EL (cell line): ENCODE measurements at places on chromosomes 5 and 9.

- DNase-seq, result no peak
Observed at GRCh38 chr5:113000466-113000865, 23.9 kb downstream of the DCP2 start.

GRCh38 chr9:95819636-95820035, 55.9 kb upstream of the ERCC6L2 start:
- no peak for DNase-seq

DNA sequence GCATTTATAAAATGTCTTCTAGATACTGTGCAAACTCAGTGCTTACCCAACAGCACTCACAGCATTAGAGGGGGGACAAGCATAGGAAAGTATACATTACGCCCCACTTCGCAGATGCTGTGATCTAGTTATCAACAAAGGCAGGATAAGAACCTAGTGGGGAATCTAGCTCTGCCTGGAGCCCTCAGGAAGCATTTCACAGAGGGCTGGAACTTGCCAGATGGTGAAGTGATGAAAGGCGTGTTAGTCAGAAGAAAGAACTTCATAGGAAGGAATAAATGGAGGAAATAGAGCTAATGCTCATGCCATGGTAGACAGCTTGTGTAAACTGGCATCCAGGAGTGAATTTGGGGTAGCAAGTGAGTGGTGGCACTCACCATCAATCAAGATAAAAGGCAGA, 25.8 kb downstream of the DIRAS2 start:
- DNase-seq, result no peak

DNA sequence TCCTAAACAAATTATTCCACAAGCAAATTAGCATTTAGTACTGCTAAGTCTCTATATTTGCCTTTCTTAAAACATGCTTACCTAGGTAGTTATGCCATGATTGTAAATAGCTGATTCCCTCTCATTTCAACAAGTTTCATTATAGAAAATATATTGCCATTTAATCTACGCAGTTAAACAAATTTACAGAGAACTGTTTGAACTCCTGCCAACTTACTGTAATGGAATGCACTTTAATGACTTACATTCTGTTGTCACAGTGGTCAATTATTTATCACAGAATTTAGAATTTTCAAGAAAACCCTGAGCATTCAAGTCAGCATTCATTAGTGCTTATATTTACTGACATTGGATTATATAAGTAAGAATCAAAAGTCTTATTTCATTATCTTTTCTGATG, 19.6 kb downstream of the SLC38A9 start:
- no peak for DNase-seq

GRCh38 chr9:36763778-36764177, 191.1 kb downstream of the MELK start:
- no peak for DNase-seq
